ENCODE measurements at places on chromosomes 11 and 22. TPM values are rescaled to one million over a fixed set of nuclear protein-coding genes. Genes with fewer than 3 reads are reported as not detected.

KDM4D gene
- total RNA-seq, result 0.50 TPM

OR51B2 gene
- total RNA-seq, result not detected

APOBEC3B gene
- total RNA-seq, result 0.77 TPM

BSX gene
- not detected for total RNA-seq

GALNT18 gene
- 9.5 TPM for total RNA-seq

SLC22A25 gene
- not detected for total RNA-seq

LMNTD2 gene
- 0.26 TPM for total RNA-seq

OR51B5 gene
- 0.17 TPM for total RNA-seq

MS4A1 gene
- total RNA-seq, result not detected

CPT1B gene
- 2.6 TPM for total RNA-seq

C11orf87 gene
- not detected for total RNA-seq

KLHL35 gene
- 1.3 TPM for total RNA-seq

HBB gene
- not detected for total RNA-seq

SCUBE2 gene
- 1.8 TPM for total RNA-seq

SLC25A22 gene
- 9.9 TPM for total RNA-seq

RIMBP3C gene
- 0.50 TPM for total RNA-seq

SERPING1 gene
- total RNA-seq, result 17.2 TPM

CRYBA4 gene
- total RNA-seq, result not detected

ELMOD1 gene
- total RNA-seq, result 0.17 TPM

FOLR1 gene
- total RNA-seq, result not detected

SLC25A45 gene
- total RNA-seq, result 1.5 TPM

FAM180B gene
- total RNA-seq, result not detected

NRIP3 gene
- total RNA-seq, result 4.1 TPM

B4GALNT4 gene
- 1.8 TPM for total RNA-seq

SLC25A18 gene
- under 0.01 TPM for total RNA-seq

OR52H1 gene
- total RNA-seq, result 0.51 TPM

SCGB1C1 gene
- total RNA-seq, result not detected

TMPRSS6 gene
- not detected for total RNA-seq

SLN gene
- not detected for total RNA-seq

KRTAP5-9 gene
- not detected for total RNA-seq

NCF4 gene
- not detected for total RNA-seq

MUC5B gene
- total RNA-seq, result not detected

EHBP1L1 gene
- total RNA-seq, result 53.5 TPM

CCDC81 gene
- total RNA-seq, result 0.66 TPM

CD248 gene
- 52.6 TPM for total RNA-seq

SAA2 gene
- not detected for total RNA-seq

PKNOX2 gene
- total RNA-seq, result 1.0 TPM

CASP12 gene
- total RNA-seq, result 0.26 TPM
